ENCODE measurements at places on chromosomes 7 and 10. TPM values are rescaled to one million over a fixed set of nuclear protein-coding genes. Genes with fewer than 3 reads are reported as not detected.

The ITGA8 gene
- polyA plus RNA-seq: 2.5 TPM

The SPDYE1 gene
- polyA plus RNA-seq: not detected

The SH3PXD2A gene
- polyA plus RNA-seq: 14.9 TPM

The POLR2J3 gene
- 39.1 TPM for polyA plus RNA-seq

The TAS2R3 gene
- not detected for polyA plus RNA-seq

The RET gene
- polyA plus RNA-seq: 0.10 TPM

The TRIM50 gene
- polyA plus RNA-seq: not detected

The ADRA2A gene
- 0.51 TPM for polyA plus RNA-seq

The LGI1 gene
- 0.88 TPM for polyA plus RNA-seq

Measured in esophagus (tissue), 2 donors.